Omental fat pad (tissue), 4 donors: ENCODE measurements at places on chromosomes 5 and 9. TPM values are rescaled to one million over a fixed set of nuclear protein-coding genes. Genes with fewer than 3 reads are reported as not detected.

The NMRK1 gene
- 19.9 TPM for total RNA-seq

The CD180 gene
- 2.9 TPM for total RNA-seq

The OLFML2A gene
- total RNA-seq, result 7.7 TPM

The NHP2 gene
- total RNA-seq, result 241 TPM

The PAEP gene
- total RNA-seq, result not detected
